ENCODE measurements at places on chromosomes 5 and 9.

DNA sequence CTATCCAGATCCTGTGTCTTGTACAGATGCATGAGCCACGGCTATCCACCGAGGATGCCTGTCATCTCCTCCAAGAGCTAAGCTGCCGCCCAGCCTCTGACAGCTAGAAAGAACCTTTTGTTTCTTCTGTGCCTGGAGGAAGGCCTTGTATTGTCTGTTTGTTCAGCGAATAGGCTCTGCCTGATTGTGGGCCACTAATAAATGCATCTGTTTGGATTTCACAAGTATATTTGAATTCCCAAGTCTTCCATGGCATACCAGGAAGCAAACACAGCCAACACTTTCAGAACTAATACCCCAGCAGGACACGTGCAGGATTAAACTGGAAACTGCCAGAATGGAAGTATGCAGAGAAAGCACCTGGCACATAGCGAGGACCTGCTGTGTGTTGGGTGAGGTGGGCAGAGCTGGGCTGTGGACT lies 92.7 kb upstream of the NEURL1B start:
- DNase-seq, result no peak

GRCh38 chr5:172008689-172009141 lies 2.3 kb upstream of the FBXW11 start:
- DNase-seq, result no peak

GRCh38 chr9:91923145-91923544 lies 26.9 kb downstream of the ROR2 start:
- no peak for DNase-seq

- no peak for DNase-seq
These were observed 267.3 kb downstream of the CD180 start for GRCh38 chr5:66929281-66929680.

GRCh38 chr5:91941588-91941987 lies 558.5 kb upstream of the ARRDC3 start:
- no peak for DNase-seq

DNA sequence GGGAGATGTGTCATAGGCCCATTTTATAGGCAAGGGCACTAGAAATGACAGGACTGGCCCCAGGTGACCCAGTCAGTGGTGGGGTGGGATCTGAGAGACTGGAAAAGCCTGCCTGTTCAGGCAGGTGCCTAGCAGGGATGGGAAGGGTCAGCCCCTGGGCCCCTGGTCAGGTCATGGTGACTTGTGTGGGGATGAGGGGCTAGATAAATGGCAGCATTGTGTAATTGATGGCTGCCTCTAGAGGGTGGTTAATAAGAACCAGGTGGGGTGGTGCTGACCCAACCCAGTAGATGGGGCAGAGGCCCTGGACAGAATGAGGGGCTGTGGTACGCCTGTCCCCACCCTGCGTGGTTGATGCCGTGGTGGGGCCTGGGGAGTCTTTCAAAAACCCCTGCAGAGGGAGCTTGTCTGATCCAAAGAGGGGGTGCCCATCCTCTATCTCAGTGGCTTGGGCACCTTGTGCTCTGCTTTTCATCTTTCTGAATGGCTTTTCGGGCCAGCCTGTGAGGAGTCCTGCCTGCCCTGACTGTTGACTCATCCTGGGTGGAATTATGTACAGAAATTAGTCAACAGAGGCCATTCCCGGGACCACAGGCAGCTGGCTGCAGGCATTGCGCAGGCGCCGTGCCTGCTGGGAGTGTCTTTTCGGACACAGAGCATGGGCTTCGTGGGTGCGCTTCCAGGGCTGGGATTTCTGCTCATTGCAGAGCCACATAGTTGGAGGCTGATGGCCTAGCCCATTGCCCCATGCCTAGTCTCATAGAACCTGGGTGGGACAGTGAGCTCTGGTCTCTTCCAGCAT lies 93.6 kb upstream of the PITX1 start:
- DNase-seq, result no peak

DNA sequence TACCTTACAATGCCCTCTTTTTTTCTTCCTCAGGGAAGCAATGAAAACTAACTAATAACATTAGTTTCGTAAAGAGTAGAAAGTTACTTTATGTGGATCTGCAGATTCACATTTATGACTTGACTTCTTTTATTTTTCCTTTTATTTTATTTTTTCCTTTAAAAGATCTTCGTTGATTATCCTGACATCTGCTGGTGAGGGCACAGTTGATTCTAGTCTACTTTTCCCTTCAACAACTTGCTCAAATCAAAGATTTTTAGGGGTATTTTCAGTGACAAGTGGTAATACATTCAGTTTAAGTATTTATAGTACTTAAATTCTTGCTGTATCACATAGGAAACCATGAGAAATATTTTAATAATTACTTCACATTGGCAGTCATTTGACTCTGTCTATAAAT lies 4.9 kb downstream of the EDIL3 start:
- no peak for DNase-seq

GRCh38 chr9:85536076-85536475 lies 205.7 kb downstream of the AGTPBP1 start:
- DNase-seq, result no peak

DNA sequence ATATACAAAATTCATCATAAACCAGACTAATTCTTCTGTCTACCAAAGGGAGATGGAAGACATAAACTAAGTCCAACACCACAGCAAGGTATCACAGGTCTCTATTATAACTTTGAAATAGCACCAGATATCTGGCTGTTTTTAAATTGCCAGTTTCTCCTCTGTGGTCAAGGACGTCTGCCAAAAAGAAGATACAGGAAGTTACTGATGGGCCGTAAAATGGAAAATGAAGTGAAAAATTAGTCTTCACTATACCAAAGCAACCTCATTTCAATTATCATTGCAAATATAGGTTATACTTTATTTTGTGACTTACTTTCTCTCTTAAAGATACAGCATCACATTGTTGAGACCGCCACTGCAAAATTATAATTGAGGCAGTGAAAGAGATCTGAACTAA lies 225.5 kb downstream of the NDUFS4 start:
- DNase-seq, result no peak

DNA sequence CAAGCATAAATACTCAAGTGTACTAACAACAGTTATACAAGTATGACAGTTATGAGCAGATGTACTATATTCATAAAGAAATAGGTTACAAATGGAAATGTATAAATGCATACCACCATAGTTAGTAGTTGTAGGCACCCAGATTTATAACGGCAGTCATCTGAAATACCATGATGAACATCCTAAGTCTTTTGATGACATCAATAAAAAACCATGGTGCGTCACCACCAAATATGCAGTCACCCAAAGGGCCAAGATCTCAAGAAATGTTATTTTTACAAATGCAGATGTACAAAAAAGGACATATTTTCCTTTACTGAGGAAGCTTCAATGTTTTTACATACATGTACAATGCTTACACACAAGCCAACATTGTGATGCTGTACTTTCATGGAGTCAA lies 70.8 kb upstream of the XPA start:
- DNase-seq, result no peak

DNA sequence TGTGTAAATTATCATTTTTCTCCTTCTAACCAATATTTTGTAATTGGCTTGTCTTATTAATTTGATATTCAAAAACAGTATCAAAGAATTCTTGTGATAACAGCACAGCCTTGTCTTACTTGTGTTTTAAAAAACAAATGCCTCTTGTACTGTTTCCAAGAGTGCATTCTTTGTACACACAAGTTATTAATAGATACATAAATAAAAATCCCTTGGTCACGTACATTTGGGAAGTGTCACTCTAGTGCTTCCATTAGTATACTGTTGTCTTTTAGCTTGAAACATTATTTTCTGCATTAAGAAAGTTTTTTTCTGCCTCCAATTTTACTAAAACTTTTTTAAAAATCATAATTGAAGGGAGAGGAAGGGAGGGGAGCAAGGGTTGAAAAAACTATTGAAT lies 133.2 kb downstream of the PIP5K1B start:
- DNase-seq, result no peak

DNA sequence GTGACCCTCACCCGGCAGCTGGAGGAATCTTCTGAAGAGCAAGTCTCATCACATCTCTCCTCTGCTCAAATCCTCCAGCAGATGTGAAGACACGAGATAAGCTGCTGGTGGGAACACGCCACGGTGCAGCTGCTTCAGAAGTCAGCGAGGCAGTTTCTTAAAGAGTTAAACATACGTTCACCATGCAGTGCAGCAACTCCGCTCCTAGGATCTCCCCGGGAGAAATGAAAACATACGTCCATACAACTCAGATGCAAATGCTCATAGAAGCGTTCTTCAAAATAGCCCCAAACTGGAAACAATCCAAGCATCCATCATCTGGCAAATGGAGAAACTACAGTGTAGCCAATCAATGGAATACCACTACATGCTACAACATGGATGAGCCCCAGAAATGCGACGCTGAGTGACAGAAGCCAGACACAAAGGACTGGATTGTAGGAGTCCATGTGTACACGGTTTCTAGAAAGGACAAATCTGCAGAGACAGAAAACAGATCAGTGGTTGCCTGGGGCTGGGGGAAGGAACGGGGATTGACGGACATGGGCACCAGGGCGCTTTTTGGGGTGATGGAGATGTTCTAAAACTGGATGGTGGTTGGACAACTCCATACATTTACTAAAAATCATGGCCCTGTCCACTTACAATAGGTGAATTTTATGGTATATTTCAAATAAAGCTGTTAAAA lies 150.6 kb downstream of the COL23A1 start:
- no peak for DNase-seq

- DNase-seq, result no peak
These were observed at the start of gene ADAMTS19 for GRCh38 chr5:129459777-129460671. Gene ADAMTS19, plus strand, starts transcription at chr5:129460298. Its CDS starts 94 bp downstream, at chr5:129460392.
